Stimulated activated naive CD8-positive, alpha-beta T cell treated with anti-CD3 and anti-CD28 coated beads, Interleukin-15, Interleukin-2, amounts not matched to agents 100 U/mL and 50 U/mL, for 24 hours (primary cell): ENCODE measurements at places on chromosomes 7 and 10.

GRCh38 chr10:28125701-28126100 lies 126.8 kb upstream of the ODAD2 start:
- no peak for DNase-seq

GRCh38 chr7:301291-302053 lies 11.5 kb downstream of the FOXL3 start:
- no peak for DNase-seq

GRCh38 chr7:25842201-25842733 lies 309.7 kb upstream of the NFE2L3 start:
- DNase-seq = no peak

DNA sequence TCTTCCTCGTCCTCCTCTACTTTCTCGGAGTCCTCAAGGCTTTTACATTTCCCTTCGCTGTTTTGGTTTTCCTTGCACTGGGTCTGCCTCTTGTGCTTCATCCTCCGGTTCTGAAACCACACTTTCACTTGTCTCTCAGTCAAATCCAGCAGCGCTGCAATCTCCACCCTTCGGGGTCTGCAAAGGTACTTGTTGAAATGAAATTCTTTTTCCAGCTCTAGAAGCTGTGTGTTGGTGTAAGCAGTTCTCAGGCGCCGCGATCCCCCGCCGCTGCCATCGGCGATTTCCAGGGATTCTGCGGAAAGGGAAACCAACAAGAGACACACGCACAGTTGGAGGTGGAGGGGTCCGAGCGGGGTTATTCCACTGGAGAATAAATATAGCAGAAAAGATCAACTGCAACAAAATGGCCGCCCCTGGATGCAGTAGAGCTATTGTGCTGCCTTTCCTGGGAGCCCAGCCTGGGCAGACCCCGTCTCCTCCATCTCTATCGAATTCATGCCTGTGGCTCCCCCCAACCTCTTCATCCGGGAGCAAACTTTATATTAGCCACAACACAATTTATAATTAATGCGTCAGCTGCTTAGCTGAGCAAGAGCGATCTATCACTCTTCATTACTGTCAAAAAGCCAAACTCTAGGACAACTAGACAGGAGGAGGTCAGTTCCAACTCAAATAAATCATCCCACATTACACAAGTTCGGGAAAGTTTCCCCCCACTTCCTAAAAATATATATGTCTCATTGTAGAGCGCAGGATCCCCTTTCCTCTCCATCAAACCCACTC lies 1.1 kb downstream of the HOXA2 start:
- no peak for DNase-seq

DNA sequence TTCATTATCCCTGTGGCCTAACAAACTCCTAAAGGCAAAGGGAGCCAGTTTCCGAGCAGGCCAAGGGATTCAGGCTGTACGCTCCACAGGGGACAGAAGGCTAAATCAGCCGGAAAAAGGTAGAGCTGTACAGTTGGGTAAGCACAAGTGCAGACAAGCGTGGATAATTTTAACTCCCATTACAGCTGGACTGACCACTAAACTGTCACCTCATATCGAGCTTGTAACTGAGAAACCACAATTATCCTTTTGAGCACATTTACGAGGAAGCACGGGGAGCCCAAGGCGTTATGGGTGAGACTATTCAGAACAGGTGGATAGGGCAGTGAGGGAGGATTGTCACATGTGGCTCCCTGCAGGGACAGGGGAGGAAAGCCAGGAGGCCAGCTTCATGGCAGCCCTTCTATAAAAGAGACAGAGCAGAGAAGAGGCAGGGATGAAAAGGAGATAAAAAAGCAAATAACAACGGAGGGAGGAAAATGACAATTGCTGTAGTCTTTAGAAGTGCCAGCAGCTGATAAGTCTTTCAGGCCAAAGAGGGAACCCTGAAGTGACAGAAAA lies 288.0 kb downstream of the FGFR2 start:
- no peak for DNase-seq

DNA sequence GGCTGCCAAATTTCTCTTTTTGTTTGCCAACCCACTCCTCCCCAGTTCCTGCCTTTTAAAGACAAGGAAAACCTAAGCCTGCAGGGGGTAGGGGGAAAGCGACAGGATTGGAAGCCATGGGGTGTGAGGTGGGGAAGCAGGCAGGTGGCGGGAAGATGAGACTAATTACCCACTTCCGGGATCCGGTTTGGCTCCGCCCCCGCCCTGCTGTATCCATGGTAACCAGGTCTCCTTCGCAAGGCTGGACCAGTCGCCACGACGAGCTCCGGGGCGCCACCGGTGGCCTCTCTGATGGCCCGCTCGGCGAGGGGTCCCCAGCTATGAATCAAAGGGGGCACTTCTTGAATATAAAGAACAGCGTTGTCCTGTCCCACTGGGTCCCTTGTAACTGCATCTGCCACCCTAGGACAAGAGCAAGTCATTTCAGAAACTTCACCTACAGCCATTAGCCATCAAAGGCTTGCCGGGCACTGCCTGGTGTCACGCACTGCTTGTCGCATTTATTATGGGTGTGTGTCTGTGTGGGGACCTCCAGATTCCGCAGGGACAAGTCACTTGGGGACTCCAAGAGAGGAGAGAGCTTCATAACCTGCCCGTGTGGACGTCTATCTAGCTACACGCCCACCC lies 55.4 kb upstream of the LMTK2 start:
- peak; percentile 69 for DNase-seq

GRCh38 chr10:62779487-62780248 lies 24.9 kb upstream of the ADO start:
- DNase-seq = peak; percentile 89

GRCh38 chr7:95304990-95305389 lies 19.3 kb downstream of the PON1 start:
- no peak for DNase-seq

- no peak for DNase-seq
Measured at GRCh38 chr10:34151481-34151880, 663.6 kb downstream of the PARD3 start.

DNA sequence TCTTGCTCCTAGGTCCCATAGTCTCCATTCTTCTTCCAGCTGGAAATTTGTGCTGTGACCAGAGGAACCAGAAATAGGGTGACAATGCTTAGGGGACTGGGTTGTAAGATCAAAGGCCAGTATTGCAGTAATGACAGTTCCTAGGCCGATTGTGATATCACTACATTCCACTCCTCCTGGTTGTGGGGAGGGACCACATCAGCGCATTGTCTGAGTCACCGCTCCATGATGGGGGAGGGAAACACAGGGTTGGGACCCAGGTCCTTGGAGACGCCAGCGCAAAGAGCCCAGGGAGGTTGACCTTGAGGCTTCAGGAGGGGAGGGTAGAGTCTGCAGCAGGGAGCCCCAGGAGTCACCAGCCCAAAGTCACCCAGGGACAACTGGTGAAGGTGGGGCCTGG lies 20.8 kb upstream of the GGCT start:
- no peak for DNase-seq

DNA sequence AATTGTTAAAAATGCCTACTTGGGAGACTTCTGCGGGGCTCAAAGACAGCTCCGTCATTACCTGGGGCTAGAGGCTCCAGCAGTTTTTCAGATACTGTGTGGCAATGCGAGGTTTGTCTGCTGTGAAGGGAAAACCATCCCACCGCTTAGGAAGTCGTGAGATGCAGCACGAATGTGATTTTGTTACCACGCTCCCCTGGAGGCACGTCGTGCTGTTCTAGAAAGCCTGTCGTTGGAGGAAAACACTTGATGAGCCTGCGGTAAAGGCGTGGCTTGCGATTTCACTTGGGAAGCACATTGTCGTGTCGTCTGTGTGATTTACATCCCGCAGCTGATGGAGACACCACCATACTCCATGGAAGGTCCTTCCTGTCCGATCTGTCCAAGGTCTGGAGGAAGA lies 39.3 kb downstream of the CAMK1D start:
- DNase-seq = no peak

GRCh38 chr7:27154901-27155815 lies 1.3 kb downstream of the HOXA7 start:
- peak; percentile 44 for DNase-seq

DNA sequence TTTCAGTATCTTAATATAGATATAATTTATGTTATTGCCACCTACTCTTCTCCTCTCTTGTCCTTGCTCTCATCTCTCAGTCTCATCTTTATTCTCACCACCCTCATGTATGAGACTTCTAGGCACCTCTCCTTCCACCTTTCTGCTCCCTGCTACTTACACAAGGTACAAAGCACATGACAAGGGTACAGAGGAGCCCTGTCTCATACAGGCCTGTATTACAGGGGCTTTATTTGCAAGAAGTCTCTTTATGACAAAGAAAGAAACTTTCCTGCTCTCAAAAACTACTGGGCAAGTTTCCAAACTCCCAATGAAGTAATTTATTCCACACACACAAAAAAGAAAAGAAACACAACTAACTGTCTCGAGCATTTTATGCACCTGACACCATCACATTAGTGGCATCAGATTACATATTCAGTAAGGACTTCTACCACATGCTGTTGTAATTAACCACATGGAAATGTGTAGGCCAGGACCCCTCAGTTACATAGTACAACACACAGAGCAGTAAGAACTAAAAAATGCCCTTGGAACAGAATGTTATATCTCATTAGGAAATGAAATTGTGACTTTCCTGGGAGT lies 253.1 kb downstream of the FZD1 start:
- no peak for DNase-seq

DNA sequence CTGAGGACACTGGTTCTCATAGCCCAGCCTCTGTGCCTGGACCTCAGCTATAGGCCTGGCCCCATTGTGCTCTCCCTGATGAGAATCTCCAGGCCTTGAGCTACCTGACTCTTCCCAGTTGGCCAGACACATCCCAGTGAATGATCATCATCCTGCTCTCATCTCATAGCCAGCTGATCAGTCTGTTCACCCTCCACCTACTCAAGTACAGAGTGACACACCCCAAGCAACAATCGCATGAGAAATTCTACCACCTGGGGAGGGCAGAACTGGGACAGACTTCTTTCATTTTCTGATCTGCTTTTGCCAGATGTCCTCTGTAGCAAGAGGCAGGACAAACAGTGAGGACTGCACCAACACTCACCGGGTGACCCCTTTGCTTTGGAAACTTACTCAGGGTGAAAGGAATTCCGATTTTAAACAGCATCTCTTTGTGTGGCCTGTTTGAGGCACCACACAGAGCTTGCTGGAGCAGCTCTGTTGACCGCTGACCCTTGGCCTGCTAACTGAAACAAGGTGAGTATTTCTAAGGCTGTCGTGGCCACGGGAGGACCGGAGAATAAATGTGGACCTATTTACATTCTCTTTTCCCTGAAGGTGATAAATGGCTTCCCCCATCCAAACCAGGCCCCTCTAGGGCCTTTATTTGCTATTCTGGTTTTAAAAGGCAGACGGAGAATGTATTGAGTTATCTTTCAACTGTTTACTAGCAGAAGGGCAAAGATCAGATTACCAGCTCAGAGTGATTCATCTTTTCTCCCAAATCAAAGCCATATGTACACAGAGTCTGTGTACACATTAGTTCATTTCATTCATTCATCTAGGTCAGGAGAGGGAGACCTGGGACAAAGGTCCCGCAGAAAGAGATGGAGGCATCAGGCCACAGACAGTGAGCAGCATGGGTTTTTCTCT lies 181.4 kb upstream of the TNS3 start:
- no peak for DNase-seq

- DNase-seq = no peak
Measured at GRCh38 chr7:80858141-80858903, 60.5 kb downstream of the SEMA3C start.

GRCh38 chr10:68238371-68238770 lies 6.5 kb upstream of the ATOH7 start:
- DNase-seq = no peak

GRCh38 chr7:25206765-25207164 lies 21.5 kb downstream of the NPVF start:
- DNase-seq = no peak

GRCh38 chr7:3443716-3444115 lies 142.7 kb downstream of the SDK1 start:
- no peak for DNase-seq

DNA sequence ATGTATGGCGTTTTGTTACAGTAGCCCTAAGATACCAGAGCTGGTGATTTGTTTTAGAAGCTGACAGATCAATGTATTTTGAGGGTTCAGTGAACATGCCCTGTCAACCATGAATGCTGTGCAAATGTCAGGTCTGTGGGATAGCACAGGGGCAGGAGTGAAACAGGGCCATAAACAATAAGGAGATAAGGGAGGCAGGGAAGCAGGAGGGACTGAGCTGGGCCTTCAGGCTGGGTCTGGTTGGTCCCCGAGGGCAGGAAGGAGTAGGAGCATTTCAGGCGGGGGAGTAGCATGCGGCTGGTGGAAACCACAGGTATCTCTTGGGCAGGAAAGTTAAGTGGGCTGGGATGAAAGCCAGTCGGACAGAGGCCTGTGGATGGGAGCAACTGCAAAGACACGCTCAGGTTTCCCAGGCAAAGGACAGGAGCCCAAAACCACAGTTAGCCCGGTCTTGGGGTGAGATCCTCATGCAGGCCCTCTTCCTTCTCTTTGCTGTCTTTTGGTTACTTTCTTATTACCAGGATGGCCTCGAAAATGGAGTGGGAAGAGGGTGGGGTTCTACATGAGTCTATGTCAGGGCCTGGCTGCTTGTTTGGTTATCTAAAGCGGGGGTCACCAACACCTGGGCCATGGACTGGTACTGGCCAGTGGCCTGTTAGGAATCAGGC lies 69.5 kb upstream of the SEPHS1 start:
- DNase-seq = no peak

DNA sequence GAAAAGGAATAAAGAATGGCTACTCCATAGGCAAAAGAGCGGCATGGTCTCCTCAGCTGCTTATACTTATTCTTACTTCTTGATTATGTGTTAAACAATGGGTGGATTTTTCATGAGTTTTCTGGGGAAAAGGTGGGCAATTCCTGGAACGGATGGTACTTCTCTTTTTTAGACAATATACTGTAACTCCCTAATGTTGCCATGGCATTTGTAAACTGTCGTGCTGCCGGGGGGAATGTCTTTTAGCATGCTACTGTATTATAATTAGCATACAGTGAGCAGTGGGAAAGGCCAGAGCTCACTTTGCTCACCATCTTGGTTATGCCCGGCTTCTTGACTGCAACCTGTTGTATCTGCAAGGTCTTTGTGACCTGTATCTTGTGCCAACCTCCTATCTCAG lies 372.1 kb upstream of the AKR1E2 start:
- no peak for DNase-seq

DNA sequence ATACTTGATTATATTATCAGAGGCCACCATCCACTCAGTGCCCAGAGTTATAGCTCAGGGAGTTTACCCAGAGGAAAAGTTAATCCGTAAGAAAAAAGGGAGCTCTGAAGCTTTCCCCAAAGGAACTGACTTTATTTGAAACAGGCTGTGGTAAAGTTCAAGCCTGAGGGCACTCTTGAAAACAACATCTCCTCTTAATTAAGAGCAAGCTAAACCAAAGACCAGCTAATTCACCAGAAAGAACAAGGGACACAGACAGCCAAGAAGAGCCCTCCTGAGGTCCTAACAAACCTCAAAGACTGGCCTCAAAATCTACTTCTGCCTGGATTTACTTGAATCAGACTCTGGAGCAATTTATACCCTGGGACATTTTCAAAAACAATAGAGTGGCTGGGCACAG lies 159.6 kb upstream of the CHST15 start:
- DNase-seq = no peak

- DNase-seq = peak; percentile 63
Measured at GRCh38 chr10:6667679-6668270, 87.7 kb upstream of the PRKCQ start.

- no peak for DNase-seq
Measured at GRCh38 chr7:75625868-75626267, 112.9 kb downstream of the HIP1 start.

GRCh38 chr10:87054373-87055295 lies 34.5 kb downstream of the FAM25A start:
- peak; percentile 8 for DNase-seq

GRCh38 chr7:131529179-131529578 lies 27.2 kb downstream of the PODXL start:
- DNase-seq = no peak
